Nasal cavity respiratory epithelium epithelial cell of viscerocranial mucosa (primary cell): ENCODE measurements at places on chromosomes 1 and 21. TPM values are rescaled to one million over a fixed set of nuclear protein-coding genes. Genes with fewer than 3 reads are reported as not detected.

The BARHL2 gene
- total RNA-seq: not detected in 2 replicates

The FMO5 gene
- total RNA-seq: 0.21 and 0.34 TPM in 2 replicates

The BGLAP gene
- under 0.01 and 0.07 TPM in 2 replicates for total RNA-seq

The SLC9C2 gene
- under 0.01 TPM in 1 of 2 replicates, not detected in the other for total RNA-seq

The CGN gene
- total RNA-seq: 1.7 and 5.8 TPM in 2 replicates

The GPR25 gene
- not detected in 2 replicates for total RNA-seq

The NUDT4B gene
- 13.5 and 17.8 TPM in 2 replicates for total RNA-seq

The MLLT11 gene
- 1.7 and 3.3 TPM in 2 replicates for total RNA-seq

The MYBPH gene
- not detected in 2 replicates for total RNA-seq

The SUMO3 gene
- 81.4 and 116 TPM in 2 replicates for total RNA-seq

The PTGS2 gene
- 65.2 and 99.1 TPM in 2 replicates for total RNA-seq

The PBX1 gene
- 1.0 and 18.7 TPM in 2 replicates for total RNA-seq

The LIPI gene
- not detected in 2 replicates for total RNA-seq

The LCE6A gene
- total RNA-seq: not detected in 2 replicates

The SPATA17 gene
- 0.34 and 1.9 TPM in 2 replicates for total RNA-seq

The CACNA1S gene
- total RNA-seq: not detected in 2 replicates

The TLR5 gene
- total RNA-seq: 0.34 and 7.9 TPM in 2 replicates

The NECTIN4 gene
- 81.0 and 91.3 TPM in 2 replicates for total RNA-seq

The TACSTD2 gene
- 178 and 640 TPM in 2 replicates for total RNA-seq

The ESPN gene
- 2.4 and 43.2 TPM in 2 replicates for total RNA-seq

The ADGRL2 gene
- total RNA-seq: 38.6 and 49.5 TPM in 2 replicates
